Fibroblast of skin of left biceps (primary cell): ENCODE measurements at places on chromosomes 11 and 22.

DNA sequence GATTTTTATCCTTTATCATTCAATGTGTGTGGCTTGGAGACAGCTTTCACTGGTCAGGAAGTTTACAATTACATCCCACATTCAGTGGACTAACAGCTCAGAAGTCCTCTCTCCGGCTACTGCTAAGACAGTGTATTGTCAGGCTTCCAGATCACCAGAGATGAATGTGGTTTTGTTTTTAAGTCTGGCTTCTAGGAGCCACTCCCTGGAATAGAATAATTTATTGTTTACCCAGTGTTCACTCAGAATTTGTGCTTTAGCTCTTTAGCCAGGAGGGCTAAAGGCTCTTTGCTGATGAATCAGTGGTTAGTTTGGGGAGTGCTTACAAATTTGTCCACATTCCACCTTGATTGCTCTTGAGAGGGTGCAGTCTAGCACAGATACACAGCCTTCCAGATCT is 26.5 kb downstream of the TRIM77 start:
- DNase-seq: no peak

DNA sequence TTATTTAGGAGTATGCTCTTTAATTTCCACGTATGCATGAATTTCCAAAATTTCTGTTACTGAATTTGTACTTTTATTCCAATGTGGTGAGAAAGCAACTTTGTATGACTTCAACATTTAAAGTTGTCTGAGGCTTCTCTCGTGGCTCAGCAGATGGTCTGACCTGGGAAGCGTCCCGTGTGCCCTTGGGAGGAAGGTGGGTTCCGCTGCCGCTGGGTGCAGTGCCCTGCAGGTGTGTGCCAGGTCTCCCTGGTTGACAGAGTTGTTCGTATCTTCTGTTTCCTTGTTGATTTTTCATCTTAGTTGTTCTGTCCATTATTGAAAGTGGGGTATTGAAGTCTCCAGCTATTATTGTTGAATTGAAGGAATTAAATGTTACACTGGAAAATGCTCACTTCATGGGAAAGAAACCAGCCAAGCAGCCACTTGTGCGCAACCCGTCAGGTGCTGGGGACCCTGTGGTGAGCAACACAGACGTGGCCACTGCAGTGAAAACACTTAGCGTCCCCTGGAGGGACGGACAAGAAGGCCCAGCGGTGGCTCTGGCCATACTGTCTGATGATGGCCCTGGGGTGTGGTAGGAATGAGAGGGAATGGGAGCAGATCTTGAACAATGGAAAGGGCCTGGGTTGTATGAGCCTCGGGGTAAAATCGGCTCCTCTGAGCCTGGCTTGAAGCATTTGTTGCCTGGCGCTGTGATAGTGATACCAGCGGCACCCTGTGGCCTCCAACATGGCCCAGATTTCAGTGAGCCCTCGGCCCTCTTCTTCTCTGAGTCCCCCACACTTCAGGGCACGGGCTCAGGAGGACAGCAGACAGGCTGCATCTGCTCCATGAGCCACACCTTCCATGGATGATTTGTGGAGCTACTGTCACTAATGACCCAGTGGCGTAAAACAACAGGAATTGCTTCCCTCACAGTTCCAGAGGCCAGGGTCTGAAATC is 31.5 kb upstream of the KRTAP5-7 start:
- no peak for DNase-seq

DNA sequence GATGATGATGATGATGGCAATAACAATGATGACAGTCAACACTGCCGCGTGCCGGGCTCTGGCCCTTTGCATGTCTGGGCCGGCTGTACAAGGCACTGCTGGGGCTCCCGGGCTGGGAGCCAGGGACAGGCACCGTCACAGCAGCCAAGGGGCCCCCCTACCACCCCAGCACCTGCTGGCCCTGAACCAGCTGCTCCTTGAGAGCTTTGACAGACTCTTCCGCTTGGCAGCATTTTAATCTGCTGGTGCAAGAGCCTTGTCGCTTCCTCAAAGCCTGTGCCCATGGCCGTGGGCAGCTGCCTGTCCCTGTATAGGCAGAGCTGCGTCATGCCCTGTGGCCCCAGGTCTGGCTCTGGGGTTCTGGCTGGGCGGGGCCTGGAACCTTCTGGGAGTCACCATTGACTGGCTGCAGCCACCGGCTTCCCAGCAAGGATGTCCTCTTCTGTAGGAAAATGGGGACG is 12.9 kb upstream of the MUC6 start:
- no peak for DNase-seq

DNA sequence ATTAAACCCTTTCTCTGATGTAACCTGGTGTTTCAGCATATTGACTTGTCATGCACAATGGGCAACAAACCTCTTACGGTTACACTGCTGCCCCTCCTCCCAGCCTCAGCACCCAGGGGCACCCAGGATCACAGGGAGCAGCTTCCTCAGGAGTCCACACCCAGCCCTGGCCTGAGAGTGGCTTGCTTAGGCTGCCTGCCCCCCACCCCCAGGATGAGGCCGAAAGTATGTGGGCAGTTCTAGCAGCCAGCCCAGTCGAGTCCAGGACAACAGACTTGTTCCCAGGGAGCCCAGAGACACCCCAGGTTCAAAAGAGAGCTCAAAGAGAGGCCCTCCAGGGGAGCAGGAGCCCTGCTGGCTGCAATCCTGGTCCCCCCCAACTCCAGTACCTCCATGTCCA is 108.1 kb upstream of the THY1 start:
- no peak for DNase-seq

GRCh38 chr11:126890561-126890960 is 110.0 kb downstream of the KIRREL3 start:
- no peak for DNase-seq

DNA sequence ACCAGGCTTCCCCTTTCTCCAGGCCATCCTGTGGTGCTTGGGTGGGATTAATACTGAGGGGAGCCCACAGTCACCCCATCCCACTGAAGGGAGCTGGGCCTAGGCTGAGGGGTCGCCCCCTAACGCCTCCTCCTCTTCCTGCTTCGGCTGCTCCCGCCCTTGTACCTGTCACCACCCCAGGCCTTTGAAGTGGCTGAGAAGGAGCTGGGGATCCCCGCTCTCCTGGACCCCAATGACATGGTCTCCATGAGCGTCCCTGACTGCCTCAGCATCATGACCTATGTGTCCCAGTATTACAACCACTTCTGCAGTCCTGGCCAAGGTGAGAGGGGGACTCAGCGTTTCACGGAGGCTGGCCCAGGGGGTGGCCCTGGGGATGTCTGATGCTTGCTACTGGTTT is 6.1 kb downstream of the MICALL1 start:
- no peak for DNase-seq

- no peak for DNase-seq
Observed at GRCh38 chr22:47539374-47539773, 776.9 kb downstream of the TBC1D22A start.

DNA sequence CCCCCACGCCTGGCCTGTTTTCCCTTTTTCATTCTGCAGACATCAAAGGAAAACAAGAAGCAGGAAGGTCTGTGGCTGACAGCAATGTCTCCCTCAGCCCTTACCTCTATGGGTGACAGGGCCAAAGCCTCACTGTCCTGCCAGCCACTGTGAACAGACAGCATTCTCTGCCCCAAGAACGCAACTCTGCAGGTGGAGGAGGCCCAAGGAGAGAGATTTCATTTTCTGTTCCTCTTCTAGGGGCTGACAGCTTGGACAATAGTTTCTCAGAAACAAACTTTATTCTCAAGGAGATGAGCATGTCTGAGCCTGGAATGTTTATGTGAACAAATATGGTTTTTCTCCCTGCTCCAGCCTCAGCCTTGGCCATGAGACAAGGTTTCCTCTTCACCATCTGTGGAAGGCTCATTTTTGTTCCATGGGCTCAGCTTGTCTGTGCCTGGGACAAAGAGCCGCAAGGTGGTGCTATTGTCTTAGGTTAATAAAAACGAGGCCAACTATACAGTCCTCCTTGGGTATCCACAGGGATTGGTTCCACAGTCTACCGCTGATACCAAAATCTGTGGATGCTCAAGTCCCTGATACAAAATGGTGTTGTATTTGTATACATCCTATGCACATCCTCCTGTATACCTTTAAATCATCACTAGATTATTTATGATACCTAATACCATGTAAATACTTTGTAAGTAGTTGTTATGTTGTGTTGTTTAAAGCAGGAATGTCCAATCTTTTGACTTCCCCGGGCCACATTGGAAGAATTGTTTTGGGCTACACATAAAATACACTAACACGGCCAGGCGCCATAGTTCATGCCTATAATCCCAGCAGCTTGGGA is 5.8 kb downstream of the PIWIL3 start:
- no peak for DNase-seq

DNA sequence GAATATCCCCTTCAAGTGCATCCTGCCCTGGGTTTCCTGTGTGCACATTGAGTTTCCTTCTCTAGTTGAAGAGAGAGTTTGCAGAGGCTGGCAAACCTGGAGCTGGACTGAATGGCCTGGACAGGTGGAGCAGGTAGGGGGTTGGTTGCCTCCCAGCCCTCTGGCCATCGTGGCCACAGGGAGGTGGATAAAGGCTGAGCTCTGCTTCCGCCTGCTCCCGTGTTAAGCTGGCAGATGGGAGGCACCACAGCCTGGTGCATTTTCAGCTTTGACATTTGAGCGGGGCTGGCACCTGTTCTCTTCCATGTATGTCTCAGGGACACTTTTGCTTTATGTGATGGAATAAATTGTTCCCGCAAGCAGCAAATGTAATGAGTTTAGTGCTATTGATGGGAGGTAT is 11.1 kb downstream of the MICAL2 start:
- DNase-seq: no peak

- no peak for DNase-seq
Observed at GRCh38 chr11:660681-661444, 23.8 kb downstream of the DRD4 start.

DNA sequence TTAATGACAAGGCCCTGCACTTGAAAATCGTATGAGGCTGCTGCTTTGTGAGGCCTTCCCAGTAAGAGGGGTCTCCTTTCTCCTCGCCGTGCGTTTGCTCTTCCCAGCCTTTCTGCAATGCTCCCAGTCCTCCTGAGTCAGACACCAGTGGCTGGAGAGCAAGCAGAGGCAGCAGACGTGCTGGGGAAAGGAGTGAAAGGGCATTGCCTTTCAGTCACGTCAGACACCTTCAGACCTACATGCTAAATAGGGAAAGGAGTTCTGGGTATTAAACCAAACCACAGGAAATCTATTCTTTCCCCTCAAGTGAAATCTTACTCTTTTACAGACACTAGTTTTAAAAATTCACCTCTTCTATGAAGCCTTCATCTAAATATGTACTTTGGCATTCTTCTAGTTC is 274.8 kb downstream of the NTM start:
- no peak for DNase-seq

DNA sequence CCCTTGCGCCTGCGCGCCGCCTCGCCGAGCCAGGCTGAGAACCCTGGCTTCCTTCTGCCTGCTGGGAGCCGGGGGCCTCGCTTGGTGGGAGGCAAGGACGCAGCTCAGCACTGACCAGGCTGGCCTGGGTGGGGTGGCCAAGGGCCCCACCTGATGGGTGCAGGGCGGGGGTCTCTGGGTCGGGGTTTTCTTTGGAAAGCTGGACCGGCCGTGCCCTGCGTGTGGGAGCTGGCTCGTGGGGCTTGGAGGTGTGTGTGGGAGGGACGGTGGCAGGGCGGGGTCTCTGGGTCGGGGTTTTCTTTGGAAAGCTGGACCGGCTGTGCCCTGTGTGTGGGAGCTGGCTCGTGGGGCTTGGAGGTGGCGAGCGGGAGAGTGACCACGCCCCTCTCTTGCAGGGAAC is 6.2 kb downstream of the GRAMD4 start:
- DNase-seq: no peak

GRCh38 chr11:65131417-65131776 is 2.9 kb downstream of the SYVN1 start:
- no peak for DNase-seq

DNA sequence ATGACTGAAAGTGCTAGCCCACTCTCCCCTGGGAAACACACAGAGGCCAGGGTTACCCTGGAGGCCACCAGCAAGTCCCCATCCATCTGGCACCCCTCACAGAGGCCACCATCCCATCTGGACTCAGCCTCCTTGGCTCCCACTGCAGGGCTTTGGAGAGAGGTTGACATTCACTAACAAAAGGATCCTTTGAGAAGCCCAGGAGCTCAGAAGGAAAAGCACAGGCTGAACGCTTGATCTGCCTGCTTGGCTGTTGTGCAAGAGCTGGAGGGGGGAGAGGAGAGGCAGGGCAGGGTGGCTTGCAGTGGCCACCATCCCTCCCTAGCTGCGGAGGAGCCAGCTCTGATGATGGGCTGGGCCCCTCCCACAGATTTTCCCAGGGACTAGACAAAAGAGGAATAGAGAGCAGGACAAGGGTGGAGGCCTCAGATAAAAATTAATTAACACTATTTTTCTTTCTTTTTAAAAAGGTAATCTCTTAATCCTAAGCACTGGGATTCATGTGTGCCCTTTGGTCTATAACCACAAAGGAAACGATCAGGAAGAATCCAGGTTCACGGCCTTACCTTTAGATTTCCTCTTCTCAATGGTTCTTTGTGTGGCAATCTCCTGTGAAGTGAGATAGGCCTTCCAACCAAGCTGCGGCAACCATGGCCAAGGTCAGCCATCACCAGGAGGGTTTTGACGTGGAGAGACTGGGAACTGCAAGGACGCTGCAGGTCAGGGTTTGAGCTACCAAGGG is 154.7 kb downstream of the BARX2 start:
- no peak for DNase-seq

DNA sequence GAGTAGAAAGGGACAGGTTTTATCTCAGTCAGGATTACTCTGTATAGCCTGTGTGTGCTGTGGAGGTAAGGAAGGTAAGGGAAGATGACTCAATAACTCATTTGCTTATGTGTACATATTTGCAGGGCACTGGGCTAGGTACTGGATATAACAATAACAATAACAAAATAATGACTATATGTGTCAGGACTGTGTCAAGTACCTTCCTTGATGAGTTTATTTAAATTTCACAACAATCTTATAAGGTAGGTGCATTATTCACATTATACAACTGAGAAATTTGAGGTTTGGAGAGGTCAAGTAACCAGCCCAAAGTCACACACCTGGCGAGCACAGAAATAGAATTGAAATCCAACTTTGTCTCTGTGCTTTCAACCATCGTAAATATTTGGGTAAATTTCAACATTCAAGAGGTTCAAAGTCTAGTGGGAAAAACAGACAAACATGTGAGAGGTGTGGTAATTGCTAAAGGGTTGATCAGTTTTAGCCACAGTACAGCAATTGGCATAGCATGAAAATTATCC is 131.8 kb downstream of the APIP start:
- DNase-seq: no peak
